Cardiac septum (tissue), 1 donor: ENCODE measurements at places on chromosomes 7 and 10. TPM values are rescaled to one million over a fixed set of nuclear protein-coding genes. Genes with fewer than 3 reads are reported as not detected.

- DNase-seq, result no peak
Measured at GRCh38 chr7:1961701-1962276, 271.0 kb downstream of the MAD1L1 start.

GRCh38 chr10:61280303-61280702 lies 172.9 kb downstream of the TMEM26 start:
- DNase-seq, result no peak

The GRM3 gene
- total RNA-seq, result 0.22 TPM

DNA sequence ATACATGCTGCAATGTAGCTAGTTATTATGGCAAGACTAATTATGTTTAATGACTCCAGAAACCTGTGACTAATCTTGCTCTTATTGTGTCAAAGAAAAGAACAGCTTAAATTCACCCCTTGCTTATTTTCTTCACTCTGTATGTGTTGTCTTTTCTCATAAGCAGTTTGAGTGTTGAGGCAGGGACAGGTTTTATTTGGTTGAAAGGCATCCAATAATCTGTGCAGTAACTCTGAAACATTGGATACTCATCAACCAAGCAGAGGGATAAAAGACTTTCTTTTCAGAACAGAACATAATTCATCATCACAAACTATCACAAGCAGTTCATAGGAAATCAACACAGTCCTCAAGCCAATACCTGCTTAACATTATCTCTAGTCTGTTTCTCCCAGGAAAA lies 797.6 kb upstream of the MBL2 start:
- no peak for DNase-seq

The COL26A1 gene
- not detected for total RNA-seq

DNA sequence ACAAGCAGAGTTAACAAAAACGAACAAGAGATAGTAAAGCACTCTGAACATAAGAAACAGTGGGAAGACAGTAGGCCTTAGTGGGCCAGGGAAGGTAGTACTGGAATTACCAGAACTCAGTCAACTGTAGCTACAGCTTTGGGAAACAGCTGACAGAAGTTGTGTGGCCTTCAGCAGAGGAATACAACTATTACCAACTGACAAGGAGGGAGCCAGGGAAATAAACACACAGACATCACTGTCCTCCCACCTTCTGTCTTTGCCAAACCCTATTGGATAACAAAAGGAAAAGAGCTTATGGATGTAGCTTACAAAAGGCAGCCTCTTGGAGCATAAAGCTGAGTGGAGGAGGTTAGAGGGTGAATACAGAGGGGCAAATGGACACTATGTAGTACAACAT lies 15.4 kb downstream of the MICU1 start:
- DNase-seq, result no peak

DNA sequence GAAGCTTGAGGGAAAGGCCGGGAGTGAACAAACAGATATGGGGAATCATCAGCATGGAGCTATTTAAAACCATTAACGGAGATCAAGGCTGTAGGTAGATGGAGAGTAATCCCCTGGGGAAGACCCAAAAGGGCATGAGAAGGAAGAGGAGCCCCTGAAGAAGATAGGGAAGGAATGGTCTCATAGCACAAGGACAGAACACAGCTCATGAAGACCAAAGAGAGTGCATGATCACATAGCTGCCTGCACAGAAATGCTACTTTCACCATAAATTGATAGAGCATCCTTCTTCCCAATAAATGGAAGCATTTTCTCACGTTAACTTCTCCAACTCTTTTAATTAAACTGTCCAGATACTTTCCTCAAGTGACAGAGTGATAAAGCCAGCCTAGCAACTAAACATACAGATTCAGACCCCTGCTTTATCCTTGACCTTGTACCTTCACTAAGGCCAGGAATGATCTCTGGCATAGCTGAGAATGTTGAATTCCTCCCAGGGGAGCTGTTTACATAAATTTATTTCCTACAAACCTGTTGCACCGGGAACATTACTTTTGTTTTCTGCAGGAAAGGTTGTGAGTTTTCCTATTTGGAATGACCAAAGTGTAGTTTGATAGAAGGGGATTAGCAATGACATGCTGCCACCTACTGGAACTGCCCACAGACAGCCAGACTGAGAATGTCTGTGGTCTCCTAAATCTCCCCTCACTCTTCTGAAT lies 110.8 kb upstream of the LRGUK start:
- DNase-seq, result no peak

- no peak for DNase-seq
Measured at GRCh38 chr10:73159038-73159648, 8.7 kb downstream of the ECD start.

- DNase-seq, result no peak
Measured at GRCh38 chr7:1742555-1743303, 72.7 kb downstream of the ELFN1 start.

The GRID2IP gene
- not detected for total RNA-seq

The ACTR3C gene
- 4.6 TPM for total RNA-seq

- no peak for DNase-seq
Measured at GRCh38 chr7:12154119-12154518, 57.0 kb upstream of the TMEM106B start.

DNA sequence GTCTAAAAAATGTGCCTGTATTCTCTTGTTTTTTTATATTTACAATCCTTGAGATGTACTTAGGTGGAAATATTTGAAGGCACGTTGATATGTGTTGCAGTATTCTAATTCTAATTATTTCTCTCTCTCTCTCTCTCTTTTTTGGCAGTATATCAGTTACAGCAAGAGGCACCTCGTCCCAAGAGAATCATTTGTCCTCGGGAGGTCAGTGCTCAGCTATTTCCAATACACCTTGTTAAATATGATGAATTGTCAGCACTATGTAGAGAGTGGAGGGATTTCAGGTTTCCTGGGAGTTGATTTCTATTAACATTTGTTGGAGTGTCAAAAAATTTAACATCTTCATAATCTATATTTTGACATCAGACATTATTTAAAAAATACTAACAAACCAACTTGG lies 173.2 kb downstream of the CHN2 start:
- no peak for DNase-seq

- no peak for DNase-seq
Measured at GRCh38 chr7:130069179-130069977, 956 bp upstream of the KLHDC10 start.

The AMPH gene
- 6.7 TPM for total RNA-seq

- no peak for DNase-seq
Measured at GRCh38 chr10:112026438-112026837, 157.1 kb downstream of the GPAM start.

GRCh38 chr7:9149499-9150082 lies 716.2 kb downstream of the NXPH1 start:
- DNase-seq, result no peak

- DNase-seq, result no peak
Measured at GRCh38 chr7:159004411-159004810, 140.3 kb downstream of the VIPR2 start.

- DNase-seq, result no peak
Measured at GRCh38 chr7:98826387-98826786, 43.4 kb downstream of the TMEM130 start.

GRCh38 chr7:87934699-87935383 lies 790 bp downstream of the ADAM22 start:
- no peak for DNase-seq

The FLNC gene
- 1,261 TPM for total RNA-seq

DNA sequence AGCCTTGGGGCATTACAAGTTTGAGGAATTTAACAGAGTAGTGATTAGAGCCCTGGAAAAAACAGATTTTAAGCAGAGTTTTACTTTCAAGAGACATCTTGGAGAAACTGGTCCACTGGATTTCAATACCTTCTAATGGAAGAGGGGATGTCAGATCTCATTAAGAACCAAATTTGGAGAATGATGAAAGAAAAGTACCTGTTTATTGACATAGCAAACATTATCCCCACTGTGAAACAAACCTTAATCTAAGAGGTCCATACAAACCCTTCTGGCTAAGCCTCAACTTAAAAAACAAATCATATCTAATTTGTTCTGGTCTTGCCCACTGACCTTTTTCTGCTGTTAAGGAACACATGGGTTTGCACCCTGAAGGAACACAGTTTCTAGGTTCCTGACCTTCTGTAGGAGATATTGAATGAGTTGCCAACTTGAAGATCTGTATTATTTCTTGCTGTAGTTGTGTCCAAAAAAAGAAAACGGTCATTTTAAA lies 53.5 kb downstream of the LAMB1 start:
- DNase-seq, result no peak

DNA sequence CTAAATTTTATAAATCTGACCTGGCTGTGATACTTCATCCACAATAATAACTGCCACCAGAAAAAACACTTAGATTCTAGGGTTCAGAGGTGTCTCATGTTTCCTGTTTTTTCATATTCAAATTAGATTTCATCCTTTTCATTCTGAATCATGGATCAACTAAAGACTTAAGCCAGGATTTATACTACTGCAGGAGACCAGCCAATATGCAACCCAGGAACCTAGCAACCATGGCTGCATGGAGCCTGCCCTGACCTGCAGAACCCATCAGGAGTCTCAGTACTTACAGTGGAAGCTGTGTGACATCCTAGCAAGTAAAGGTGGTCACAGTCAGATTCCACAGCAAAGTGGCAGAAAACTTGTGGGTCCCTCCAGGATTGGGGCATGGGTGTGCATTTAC lies 40.5 kb upstream of the RNF148 start:
- no peak for DNase-seq

- no peak for DNase-seq
Measured at GRCh38 chr10:77921395-77921794, 5.2 kb downstream of the DLG5 start.

- DNase-seq, result no peak
Measured at GRCh38 chr7:112282476-112283188, 76.1 kb downstream of the ZNF277 start.

DNA sequence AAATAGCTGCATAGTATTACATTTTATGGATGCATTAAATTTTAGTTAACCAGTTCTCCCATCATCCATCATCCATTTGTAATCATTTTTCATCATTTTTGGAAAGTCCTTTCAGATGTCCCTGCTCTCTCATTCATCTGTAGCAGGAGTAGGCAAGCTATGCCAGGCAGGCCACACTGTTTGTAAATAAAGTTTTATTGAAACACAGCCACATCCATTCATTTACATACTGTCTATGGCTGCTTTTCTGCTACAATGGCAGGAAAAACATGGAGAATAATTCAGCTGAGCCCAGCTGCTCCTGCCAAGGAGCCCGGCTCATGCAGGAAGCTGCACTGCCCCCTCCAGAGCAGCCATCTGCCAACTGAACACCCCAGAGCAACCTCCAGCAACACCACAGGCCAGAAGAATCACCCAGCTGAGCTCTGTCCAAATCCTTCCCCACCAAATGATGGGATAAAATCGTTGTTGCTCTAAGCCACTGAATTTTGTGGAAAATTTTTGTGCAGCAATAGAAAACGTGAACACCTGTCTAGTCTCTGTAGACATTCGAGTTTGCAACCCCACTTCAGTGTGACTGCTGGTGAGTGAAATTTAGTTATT lies 19.6 kb downstream of the ITIH5 start:
- no peak for DNase-seq

DNA sequence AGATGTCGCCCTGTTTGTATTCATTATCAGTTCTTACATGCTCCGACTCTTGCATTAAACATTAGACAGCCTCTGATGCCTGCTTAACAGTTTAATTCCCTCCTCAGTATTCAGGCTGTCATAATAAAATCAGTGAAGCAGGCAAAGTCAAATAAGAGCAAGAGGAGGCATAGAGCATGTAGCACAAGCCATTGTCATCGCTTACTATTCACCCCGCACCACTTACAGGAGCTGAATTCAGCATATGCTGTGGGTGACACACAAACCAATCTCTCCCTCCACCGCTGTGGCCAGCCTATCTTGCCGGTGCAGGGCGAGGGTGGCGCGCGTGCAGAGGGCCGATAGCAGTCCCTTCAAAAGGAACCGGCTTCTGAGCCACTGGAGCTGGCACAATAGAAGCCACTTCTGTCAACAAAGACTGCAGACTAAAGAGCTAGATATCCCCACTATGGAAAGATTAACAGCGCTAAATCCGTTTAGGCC lies 433.2 kb upstream of the MGMT start:
- DNase-seq, result no peak

DNA sequence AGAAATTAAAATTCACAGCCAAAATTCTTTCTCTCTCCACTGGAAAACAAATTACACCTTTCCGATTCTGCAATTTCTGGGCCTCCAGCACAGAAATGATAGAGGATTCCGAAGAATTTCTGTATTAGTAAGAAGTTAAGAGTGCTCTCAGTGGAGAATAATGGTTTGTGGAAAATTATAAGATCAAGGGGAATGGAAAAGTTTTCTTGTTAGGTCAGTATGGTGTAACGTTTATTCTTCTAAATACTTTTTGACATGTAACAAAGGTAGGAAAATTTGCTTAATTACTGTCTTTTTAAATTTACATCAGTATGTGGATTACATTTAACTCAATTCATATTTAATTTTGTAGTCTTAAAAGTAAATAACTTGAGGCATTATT lies 288.3 kb upstream of the NFE2L3 start:
- DNase-seq, result no peak

The SHLD2 gene
- total RNA-seq, result 13.7 TPM

GRCh38 chr7:137798073-137798763 lies 48.6 kb downstream of the DGKI start:
- no peak for DNase-seq

- DNase-seq, result no peak
Measured at GRCh38 chr10:27578316-27578715, 74.2 kb downstream of the RAB18 start.

- DNase-seq, result no peak
Measured at GRCh38 chr10:112912410-112912928, 37.6 kb upstream of the TCF7L2 start.

GRCh38 chr10:130430291-130430690 lies 294.1 kb downstream of the GLRX3 start:
- DNase-seq, result peak; percentile 46

DNA sequence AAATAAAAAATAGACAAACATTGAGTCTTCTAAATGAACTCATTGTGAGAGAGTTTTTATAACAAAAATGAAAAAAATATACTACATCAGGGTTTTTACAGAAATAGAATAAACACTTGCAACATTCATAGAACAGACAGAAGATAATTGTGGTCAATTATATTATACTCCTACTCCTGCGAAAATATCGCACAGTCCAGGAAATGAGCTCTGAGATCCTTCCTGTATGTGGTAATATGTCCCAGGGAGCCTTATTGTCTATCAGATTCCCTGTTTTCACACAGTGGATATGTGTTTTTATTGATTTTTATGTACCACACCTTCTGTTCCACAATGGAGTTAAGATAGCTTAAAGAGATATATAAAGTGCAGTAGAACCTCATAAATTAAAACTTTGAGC lies 27.5 kb upstream of the RELN start:
- DNase-seq, result no peak

The HOXA4 gene
- total RNA-seq, result 1.1 TPM

DNA sequence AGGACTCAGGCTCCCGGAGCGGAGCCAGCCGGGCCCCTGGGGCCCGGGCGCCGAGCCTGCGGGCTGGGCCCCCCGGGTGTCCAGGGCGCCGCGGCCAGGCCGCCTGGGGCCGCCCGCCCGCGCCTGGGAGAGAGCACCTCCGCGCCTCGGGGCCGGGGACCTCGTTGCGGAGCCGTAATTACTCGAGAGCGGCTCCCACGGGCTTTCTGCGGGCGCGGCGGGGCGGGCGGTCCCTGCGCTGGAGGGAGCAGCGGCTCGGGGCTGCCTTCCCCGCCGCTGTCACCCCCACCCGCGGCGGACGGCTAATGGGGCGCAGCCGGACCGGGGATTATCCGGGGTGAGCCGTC lies 1.5 kb downstream of the GNB2 start:
- DNase-seq, result no peak

GRCh38 chr7:117119192-117119924 lies 166.1 kb downstream of the ST7 start:
- DNase-seq, result peak; percentile 80
